Upper lobe of left lung (tissue), 6 donors: ENCODE measurements at places on chromosomes 4 and X. TPM values are rescaled to one million over a fixed set of nuclear protein-coding genes. Genes with fewer than 3 reads are reported as not detected.

Gene SMIM31
- 0.11 TPM for total RNA-seq

Gene WAS
- 41.2 TPM for total RNA-seq

Gene MAGEB1
- total RNA-seq = not detected

Gene AKAP14
- total RNA-seq = 10.5 TPM

Gene F11
- 7.2 TPM for total RNA-seq

Gene NAP1L2
- total RNA-seq = 1.4 TPM

Gene UNC5C
- 2.6 TPM for total RNA-seq

Gene MCUB
- total RNA-seq = 19.9 TPM

Gene MAGEA2B
- total RNA-seq = not detected

Gene XAGE2
- 8.1 TPM for total RNA-seq

GRCh38 chr4:80154545-80154933, 42.8 kb upstream of the PRDM8 start:
- H3K36me3 ChIP-seq = no peaks in the 10 kb centered on the region
- H3K27me3 ChIP-seq = no peaks in the 10 kb centered on the region
- no peak for DNase-seq
- no peaks in the 10 kb centered on the region for H3K4me1 ChIP-seq

- H3K36me3 ChIP-seq = no peaks in the 10 kb centered on the region
- no peak for DNase-seq
- no peaks in the 10 kb centered on the region for H3K4me1 ChIP-seq
- no peaks in the 10 kb centered on the region for H3K27me3 ChIP-seq
- no peak overlapping the region for H3K4me3 ChIP-seq
- no peak overlapping the region for H3K27ac ChIP-seq
These were observed 703.5 kb upstream of the PABPC4L start for GRCh38 chr4:134905061-134905460.

- no peaks in the 10 kb centered on the region for H3K4me1 ChIP-seq
- H3K36me3 ChIP-seq = no peaks in the 10 kb centered on the region
- no peak overlapping the region for H3K27ac ChIP-seq
- H3K4me3 ChIP-seq = no peak overlapping the region
These were observed 128.2 kb downstream of the SLC7A11 start for GRCh38 chr4:138113819-138114400.

DNA sequence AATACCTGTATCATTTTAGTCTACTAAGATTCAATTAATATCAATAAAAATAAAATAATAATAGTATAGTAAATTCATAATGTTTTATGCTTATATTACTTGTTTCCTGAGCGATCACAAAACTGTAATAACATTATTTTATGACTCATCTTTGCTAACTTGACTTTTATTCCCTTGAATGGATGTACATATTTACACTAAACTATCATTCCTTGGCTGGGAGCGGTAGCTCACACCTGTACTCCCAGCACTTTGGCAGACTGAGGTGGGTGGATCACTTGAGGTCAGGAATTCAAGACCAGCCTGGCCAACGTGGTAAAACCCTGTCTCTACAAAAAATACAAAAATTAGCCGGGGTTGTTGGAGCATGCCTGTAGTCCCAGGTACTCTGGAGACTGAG, 104.0 kb upstream of the SLC34A2 start:
- H3K27me3 ChIP-seq = no peaks in the 10 kb centered on the region
- H3K4me1 ChIP-seq = peaks cover 9% of the 10 kb centered on the region
- DNase-seq = peak; percentile 51
- H3K4me3 ChIP-seq = no peak overlapping the region

DNA sequence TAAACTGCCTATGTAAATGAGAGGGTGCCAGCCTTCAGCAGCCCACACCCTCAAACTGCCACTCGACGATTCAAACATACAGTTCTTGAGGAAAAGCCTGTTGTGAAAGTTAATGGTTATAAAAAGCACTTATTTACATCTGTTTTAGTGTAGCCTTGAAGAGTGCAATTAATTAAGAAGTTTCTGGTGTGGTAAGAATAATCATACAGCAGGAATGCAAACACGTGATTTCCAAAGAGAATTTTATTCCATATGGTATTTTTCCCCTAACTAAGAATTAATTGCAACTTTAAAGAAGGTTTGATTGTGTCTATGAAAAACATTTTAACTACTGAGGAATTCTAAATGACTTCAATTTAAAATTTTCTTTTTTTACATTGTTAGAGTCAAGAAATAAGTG, 176.3 kb upstream of the PITX2 start:
- no peak for DNase-seq
- no peaks in the 10 kb centered on the region for H3K36me3 ChIP-seq
- H3K4me1 ChIP-seq = no peaks in the 10 kb centered on the region
- no peak overlapping the region for H3K4me3 ChIP-seq

DNA sequence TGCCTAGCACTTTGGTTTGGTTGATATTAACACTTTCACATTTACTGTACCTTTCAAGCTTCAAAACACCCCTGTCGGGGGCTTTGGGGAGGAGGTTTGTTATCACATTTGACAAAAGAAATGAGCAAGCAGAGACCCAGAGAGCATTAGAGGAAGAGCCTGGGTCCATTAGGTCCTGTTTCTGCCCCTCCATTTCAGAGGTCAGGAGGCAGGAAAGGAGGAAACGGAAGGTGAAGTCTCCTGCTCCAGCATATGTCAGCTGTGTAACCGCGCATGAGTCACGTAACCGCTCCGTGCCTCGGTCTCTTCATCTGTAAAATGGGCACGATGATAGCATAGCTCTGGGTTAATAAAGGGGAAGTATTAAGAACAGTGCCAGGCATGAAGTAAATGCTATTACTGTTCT, 201.9 kb upstream of the BCOR start:
- DNase-seq = no peak
- no peaks in the 10 kb centered on the region for H3K4me1 ChIP-seq
- H3K27me3 ChIP-seq = no peaks in the 10 kb centered on the region
- no peak overlapping the region for H3K27ac ChIP-seq
- no peaks in the 10 kb centered on the region for H3K36me3 ChIP-seq

DNA sequence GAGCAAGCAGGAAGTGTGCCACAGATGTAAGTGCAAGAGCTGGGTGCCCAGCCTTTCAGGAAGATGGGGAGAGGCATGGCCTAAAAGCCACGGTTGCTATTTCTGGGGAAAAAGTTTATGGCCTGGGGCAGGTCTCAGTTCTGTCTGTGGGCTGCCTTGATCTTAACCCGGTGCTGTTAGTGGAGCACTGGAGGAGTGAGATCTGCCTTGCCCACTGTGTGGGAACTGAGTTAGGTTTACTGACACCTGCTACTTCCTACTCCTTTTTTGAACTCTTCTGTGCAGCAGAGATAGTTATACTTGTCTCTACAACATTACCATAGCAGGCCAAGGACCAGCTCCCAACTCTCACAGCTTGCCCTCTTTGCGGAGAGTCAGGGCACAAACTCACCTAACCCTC, 76.5 kb downstream of the ITM2A start:
- DNase-seq = no peak
- no peaks in the 10 kb centered on the region for H3K4me1 ChIP-seq
- H3K36me3 ChIP-seq = no peaks in the 10 kb centered on the region
- no peak overlapping the region for H3K4me3 ChIP-seq

GRCh38 chr4:23770011-23770410, 119.8 kb downstream of the PPARGC1A start:
- no peaks in the 10 kb centered on the region for H3K4me1 ChIP-seq
- no peak overlapping the region for H3K27ac ChIP-seq
- DNase-seq = no peak
- H3K27me3 ChIP-seq = no peaks in the 10 kb centered on the region

DNA sequence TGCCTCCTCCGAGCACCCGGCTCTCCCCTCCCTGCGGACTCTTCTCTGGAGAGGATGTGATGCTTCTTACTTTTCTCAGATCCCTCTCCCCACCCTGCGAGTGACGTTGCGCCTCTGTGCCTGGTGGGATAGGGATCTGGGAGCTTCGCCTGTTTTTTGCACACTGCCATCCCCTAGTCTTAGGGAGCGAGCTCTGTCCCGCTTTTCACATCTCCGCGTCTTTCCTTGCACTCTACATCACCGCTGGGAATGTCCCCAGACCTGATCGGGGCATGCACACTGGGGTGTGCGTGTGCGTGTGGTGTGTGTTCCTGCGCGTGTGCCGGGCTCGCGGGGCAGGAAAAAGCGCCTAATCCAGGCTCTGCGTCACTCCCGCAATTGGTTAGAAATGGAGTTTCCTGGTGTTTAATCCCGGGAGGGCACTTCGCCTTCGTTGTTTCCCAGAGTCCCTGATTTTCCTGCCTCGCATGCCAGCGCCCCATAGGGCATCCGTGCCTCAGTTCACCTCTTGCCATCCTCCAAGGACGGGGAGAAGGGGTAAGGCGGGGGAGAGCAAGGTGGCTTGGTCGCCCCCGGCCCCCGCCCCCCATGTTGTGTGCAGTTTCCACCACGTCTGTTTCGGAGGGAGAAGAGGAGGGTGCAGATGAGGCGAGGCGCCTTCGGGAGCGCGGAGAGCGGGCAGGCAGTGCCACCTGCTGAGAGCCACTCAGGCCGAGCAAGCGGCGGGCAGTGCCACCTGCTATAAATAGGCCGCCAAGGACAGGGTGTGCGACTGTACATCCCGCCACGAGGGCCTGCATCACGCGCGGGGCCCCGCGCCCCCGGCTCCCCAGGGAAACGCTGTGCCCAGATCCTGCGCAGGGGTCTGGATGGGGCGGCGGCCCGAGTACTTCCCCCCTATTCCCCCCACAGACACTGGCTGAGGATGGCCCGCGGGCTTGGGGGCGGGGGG, 759 bp upstream of the TBC1D1 start:
- peak overlapping the region; percentile 81 for H3K27ac ChIP-seq
- peak; percentile 90 for DNase-seq
- peaks cover 18% of the 10 kb centered on the region for H3K4me1 ChIP-seq
- peak overlapping the region; percentile 48 for H3K4me3 ChIP-seq
- H3K27me3 ChIP-seq = no peaks in the 10 kb centered on the region

DNA sequence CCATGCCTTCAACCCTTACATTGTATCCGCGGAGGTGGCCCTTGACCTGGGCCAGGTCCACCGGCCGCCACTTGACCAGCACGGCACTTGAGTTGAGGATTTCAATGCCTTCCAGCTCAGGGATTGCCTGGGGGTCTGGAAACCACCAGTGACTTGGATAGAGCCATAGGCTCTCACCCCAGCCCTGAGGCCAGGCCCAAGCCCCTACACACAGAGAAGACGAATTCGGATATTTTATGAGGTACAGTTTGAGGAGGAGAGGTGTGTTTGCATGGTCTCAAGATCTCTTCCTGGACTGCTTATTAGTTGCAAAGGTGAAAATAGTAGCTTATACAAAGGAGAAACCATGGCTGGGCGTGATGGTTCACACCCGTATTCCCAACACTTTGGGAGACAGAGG, 20.3 kb downstream of the L1CAM start:
- no peaks in the 10 kb centered on the region for H3K27me3 ChIP-seq
- no peaks in the 10 kb centered on the region for H3K36me3 ChIP-seq
- H3K4me3 ChIP-seq = no peak overlapping the region
- H3K4me1 ChIP-seq = no peaks in the 10 kb centered on the region
- no peak overlapping the region for H3K27ac ChIP-seq
- DNase-seq = no peak

DNA sequence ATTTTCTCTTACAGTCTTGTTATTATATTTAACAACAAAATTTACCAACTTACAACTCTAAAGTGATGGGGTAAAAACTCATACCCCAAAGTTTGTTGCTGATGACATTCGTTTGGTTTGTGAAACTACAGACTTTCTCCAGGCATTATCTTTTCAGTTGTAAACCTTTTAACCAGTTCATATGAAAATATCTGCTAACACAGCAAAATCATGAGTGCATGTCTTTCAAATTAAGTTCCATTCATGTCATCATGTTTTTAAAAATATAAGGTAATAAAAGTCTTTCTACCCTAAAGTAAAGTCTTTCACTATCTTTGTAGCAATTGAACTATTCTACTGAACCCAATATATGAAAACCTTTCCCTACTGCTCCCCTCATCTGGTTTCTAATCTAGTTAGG, 3.4 kb upstream of the GALNTL6 start:
- peaks cover 8% of the 10 kb centered on the region for H3K27me3 ChIP-seq
- H3K27ac ChIP-seq = no peak overlapping the region
- H3K36me3 ChIP-seq = no peaks in the 10 kb centered on the region
- DNase-seq = no peak

- H3K4me1 ChIP-seq = no peaks in the 10 kb centered on the region
- H3K36me3 ChIP-seq = no peaks in the 10 kb centered on the region
- no peak overlapping the region for H3K4me3 ChIP-seq
- no peak for DNase-seq
- H3K27ac ChIP-seq = no peak overlapping the region
These were observed 159.3 kb downstream of the PTCHD1 start for GRCh38 chrX:23493941-23494374.

GRCh38 chrX:31435592-31435991, 363.8 kb upstream of the FTHL17 start:
- no peaks in the 10 kb centered on the region for H3K27me3 ChIP-seq
- no peak for DNase-seq
- H3K4me1 ChIP-seq = no peaks in the 10 kb centered on the region
- no peak overlapping the region for H3K27ac ChIP-seq
- no peaks in the 10 kb centered on the region for H3K36me3 ChIP-seq
- no peak overlapping the region for H3K4me3 ChIP-seq

DNA sequence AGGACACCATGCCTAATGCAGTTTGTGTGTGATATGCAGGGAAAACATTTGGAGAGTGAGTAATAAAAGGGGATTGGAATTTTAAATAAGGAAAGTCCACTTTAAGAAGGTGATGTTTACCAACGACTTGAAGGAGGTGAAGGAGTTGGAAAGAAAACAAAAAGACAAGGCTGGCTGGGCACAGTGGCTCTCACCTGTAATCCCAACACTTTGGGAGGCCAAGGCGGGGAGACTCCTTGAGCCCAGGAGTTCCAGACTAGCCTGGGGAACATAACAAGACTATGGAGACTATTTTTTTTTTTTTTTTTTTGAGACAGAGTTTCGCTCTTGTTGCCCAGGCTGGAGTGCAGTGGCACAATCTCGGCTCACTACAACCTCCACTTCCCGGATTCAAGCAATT, 11.0 kb downstream of the NDUFB11 start:
- no peaks in the 10 kb centered on the region for H3K36me3 ChIP-seq
- DNase-seq = no peak
- H3K4me3 ChIP-seq = no peak overlapping the region
- peaks cover 6% of the 10 kb centered on the region for H3K4me1 ChIP-seq
- H3K27ac ChIP-seq = peak overlapping the region; percentile 12

- no peaks in the 10 kb centered on the region for H3K27me3 ChIP-seq
- H3K4me3 ChIP-seq = no peak overlapping the region
- no peak overlapping the region for H3K27ac ChIP-seq
- DNase-seq = no peak
These were observed 134.3 kb upstream of the FGF13 start for GRCh38 chrX:138845786-138846185.

DNA sequence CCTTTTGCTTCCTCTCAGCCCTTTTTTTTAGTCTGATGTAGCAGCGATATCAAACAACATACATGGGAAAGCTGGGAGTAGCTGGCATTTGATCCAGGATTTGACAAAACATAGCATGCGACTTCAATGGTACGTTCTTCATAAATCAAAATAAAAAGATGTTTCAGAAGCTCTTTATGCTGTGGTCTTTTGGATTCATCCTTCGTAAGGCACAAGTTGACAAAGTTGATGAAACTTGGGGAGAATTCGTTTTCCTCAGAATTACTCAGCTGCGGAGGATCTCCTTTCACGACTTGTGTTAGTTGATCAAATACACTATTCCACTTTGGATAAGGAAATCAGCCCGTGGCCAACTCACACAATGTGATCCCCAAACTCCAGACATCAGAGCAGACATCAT, 38.1 kb upstream of the CHIC1 start:
- no peak overlapping the region for H3K27ac ChIP-seq
- H3K27me3 ChIP-seq = no peaks in the 10 kb centered on the region
- no peak for DNase-seq
- no peaks in the 10 kb centered on the region for H3K4me1 ChIP-seq
- H3K4me3 ChIP-seq = no peak overlapping the region

GRCh38 chr4:102610476-102610875, 109.3 kb downstream of the NFKB1 start:
- DNase-seq = no peak
- H3K27ac ChIP-seq = no peak overlapping the region
- H3K27me3 ChIP-seq = no peaks in the 10 kb centered on the region
- peaks cover 10% of the 10 kb centered on the region for H3K4me1 ChIP-seq
